ENCODE measurements at places on chromosomes 1 and 21.

DNA sequence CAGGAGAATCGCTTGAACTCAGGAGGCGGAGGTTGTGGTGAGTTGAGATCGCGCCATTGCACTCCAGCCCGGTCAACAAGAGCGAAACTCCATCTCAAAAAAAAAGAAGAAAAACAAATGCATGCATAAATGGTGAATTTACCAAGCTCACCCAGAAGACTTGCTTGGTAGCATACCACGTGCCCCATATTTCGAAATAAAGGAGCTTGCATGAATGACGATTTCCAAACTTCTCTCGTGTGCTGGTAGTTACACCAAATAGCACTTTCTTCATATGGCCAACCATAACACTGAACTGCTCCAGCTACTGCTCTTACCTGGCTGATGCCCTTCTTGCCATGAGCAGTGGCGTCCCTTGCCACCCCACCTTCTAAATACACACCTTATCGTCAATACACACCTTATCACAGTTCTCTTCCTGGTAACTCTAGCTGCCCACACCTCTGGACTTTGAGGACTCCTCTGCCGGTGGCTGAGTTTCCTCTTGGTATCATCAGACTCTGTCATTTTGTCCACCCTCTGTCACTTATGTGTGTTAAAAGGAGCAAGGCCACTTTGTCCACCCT lies 2.8 kb downstream of the DOP1B start:
- no peak for DNase-seq

GRCh38 chr1:208184966-208185654 lies 59.1 kb downstream of the PLXNA2 start:
- DNase-seq: no peak

GRCh38 chr1:245161866-245162265 lies 7.1 kb downstream of the KIF26B start:
- no peak for DNase-seq

DNA sequence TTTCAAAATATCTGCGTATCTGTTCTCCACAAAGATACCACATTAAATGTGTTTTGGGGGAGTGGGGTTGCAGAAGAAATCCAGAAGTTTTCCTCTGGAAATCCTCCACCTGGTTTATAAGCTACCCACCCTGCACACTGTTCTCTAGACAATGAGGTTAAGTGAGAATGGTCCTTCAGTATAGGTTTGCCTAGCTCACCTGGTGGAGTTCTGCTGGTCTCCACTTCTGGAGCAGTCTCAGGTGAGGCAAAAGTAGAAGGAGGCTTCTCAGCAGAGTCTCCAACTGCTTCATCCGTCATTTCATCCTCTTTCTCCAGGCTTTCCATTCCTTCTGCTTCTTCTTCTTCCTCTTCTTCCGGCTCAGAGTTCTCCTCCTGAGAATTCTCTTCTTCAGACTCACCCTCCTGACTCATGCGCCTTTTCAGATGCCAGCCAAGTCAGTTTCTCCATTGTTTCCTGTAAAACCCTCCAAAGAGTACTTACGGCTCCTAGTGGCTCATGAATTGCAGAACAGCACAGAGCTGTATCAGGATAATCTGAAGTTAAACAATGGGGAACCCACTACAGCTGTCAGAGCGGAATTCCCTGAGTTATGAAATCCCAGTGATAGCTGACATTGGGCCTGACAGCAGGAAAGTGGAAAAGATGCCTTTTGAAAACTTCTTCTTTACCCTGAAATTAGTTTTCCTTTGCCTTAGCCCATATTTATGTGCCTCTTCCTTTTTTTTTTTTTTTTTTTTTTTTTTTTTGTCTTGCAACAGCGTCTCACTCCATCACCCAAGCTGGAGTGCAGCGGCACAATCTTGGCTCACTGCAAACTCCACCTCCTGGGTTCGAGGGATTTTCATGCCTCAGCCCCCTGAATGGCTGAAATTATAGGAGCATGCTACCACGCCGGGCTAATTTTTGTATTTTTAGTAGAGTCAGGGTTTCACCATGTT lies 38.5 kb downstream of the MSTO1 start:
- DNase-seq: no peak

DNA sequence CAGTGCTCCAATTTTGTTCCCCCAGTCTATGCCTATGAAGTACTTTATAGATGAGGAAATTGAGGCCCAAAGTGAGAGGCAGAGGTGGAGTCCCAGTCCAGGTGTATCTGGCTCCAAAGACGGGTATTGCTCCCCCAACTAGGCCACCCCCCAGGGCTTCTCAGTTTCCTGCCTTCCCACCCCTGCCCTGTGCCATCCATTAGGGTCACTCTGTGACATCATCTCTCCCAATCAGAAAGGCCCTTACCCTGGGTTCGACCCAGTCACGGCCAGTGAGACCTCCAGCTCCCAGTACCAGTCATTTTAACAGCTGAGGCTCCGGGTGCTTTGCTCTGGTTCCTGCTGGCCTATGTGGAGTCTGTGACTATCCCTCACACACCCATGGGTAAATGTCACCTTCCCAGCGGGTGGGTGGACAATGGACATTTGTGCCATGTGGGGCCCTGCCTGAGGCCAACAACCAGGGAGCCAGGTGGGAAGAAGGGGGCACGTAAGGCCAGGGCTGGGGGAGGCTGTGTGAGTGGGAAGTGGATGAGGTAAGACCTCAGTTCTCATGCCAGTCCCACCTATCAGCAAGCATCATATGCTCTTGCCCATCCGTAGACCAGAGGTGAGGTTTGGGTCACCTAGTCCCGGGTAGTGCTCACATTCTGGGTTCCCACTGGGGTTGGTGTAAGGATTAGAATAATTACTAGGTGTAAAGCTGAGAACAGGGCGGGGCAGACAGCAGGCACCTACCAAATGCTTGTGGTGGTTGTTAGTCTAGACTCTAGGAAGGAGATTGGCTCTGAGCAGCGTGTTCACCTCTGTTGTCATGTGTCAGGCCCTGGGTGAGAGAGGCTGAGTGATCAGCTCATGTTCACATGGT lies 685.9 kb downstream of the MATN1 start:
- no peak for DNase-seq

- DNase-seq: no peak
These were observed 188.7 kb downstream of the CHRM3 start for GRCh38 chr1:239575113-239575512.

- DNase-seq: no peak
These were observed 78.3 kb upstream of the BARHL2 start for GRCh38 chr1:90795431-90795830.

- DNase-seq: no peak
These were observed 1.9 kb downstream of the TRMT13 start for GRCh38 chr1:100134872-100135271.

DNA sequence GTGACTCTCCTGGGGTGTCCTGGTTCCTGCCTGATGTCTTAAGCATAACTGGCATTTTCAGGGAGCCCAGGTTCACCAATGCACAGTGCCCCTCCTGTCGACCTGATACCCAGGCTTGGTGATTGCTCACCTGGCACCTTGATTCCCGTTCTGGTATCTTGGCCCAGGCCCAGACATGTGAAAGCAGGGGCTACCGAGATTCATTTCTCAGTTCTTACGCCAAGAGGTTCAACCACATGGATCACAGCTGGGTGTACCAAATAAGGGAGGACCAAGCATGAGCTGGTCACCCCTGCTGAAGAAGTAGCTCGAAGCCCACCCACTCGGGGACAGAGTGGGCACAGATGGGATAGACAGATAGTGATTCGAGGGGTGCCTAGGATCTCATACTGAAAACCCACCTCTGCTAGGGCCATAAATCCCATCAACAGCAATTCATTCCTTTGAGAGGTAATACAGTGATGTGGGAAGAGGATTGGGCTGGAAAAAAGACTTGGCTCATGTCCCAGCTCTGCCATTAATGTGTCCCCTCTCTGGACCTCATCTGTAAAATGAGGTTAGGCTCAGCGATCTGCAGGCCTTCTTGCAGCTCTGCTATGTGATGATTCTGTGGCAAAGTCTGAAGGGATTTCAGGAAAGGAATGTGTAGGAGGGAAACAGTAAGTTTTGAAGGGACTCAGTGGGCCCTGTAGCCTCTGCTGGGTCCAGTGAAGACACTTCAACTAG lies 2.7 kb downstream of the EPHX1 start:
- DNase-seq: no peak

GRCh38 chr21:39125752-39126485 lies 57.3 kb downstream of the PSMG1 start:
- no peak for DNase-seq

DNA sequence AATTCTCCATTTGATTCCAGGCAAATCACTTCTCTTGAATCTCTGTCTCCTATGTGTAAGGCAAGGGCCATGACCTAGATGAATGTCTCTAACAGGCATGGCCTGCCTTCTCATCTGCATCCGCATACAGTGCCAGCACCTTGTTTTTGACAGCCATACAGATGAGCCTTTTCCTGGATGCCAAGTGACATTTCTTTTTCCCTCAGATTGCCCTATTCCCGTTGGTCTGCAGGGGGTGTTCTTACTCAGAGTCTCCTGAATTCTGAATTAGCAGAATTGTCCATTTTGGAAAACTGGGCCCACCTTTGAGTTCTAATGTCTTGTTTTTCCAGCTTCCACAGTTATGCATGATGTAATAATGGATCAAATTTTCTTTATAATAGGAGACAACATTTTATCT lies 88.0 kb upstream of the ADAR start:
- DNase-seq: no peak

- DNase-seq: no peak
These were observed 15.1 kb upstream of the AIM2 start for GRCh38 chr1:159091607-159092031.

GRCh38 chr1:230737622-230738262 lies 9.4 kb upstream of the CAPN9 start:
- DNase-seq: no peak

DNA sequence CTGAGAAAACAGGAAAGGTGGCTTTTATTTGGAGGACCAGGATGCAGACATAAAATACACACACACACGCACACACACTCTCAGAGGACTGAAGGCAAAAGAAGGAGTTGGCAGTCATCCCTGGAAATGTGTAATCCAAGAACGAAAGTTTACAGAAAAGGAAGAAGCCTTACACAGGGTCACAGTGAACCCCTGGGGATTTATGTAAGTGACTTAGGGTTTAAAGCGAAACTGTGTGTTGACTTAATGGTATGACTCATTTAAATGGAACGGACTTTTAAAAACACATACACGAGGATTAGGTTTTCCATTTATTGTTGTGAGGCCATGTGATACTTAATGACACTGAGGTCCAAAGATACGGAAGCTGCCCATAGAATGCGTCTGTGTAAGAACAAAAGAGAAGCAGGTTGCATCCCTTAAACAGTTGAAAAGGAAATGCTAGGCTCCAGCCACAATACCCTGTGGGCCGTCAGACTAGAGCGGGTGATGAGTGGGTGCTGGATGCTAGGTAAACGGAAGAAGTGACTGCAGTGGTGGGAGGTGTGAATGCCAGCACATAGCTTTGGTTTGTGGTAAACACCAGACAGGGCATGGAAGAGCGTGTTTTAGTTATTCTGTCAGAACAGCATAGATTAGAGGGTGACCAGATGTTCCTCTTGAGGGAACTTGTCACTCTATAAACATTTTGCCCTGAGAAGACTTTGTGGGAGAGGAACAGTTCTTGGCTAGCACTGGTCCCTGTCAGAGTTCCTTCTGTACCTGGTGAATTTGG lies 21.6 kb upstream of the BCL10 start:
- DNase-seq: peak; percentile 37

- DNase-seq: no peak
These were observed 6.2 kb upstream of the TEX35 start for GRCh38 chr1:178506669-178507068.

DNA sequence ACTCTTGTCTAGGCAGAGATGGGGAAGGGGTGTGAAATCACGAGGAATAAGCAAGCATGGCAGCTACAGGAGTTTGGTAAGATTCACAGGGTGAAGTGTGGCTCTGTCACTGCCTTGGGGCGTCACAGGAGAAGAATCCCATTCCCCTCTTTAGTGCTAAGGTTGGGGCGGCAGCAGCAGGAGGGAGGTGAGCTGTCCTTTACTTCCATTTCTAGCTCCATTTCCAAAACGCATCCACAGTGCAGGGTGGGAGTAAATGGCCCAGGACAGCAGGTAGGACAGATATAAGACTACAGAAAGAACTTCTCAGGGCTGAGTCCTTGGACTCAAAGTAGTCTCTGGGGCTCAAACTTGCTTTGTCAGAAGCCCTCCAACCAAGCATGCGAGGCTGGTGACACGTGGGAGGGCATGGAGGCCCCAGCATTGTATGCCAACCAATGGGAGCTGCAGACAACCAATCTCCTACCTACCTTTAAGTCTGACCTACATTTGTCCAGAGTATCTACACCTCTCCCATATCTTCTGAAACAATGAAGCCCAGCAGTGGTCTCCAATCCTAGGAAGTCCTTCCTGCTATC lies 8.5 kb downstream of the MEF2D start:
- no peak for DNase-seq

DNA sequence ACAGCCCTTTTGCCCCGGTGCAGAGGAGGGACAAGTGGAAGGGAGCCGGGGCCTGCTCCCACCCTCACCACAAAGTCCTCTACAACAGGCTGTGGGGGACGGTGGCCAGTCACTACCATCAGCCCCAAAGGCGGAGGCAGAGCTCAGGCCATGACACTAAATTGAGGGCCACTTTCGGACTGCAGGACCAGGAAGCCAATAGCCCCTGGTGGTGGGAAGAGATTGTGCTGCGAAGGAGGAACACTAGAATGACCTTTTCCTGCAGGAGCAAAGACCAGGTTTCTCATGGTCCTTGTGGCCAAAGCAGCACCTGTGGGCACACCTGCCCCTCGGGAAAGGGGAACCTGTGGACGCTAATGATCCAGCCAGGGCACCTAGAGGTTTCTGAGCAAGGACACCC lies 30.3 kb downstream of the ACTA1 start:
- DNase-seq: no peak

DNA sequence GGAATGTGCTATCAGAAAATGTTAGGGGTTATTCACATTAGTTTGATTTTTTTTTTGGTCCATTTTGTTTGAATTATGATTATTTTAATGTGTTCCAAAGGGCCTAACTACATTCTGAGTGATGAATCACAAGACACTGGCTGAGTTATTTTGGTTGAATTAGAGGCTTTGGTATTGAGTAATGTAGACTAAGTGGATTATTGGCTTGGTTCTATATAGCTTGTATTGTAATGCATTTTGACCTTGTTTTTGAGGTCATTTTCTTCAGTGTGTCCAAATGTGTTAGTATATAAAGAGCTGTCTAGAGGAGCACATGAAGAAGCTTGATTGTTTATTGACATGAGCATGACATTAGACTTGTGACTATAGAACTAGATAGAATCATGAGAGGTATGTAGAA lies 3.4 kb downstream of the ZNF326 start:
- no peak for DNase-seq

GRCh38 chr1:201172999-201173610 lies 17.5 kb upstream of the IGFN1 start:
- DNase-seq: no peak

All from T-helper 9 cell (primary cell).